H9 (cell line): ENCODE measurements at places on chromosomes 12 and 14. TPM values are rescaled to one million over a fixed set of nuclear protein-coding genes. Genes with fewer than 3 reads are reported as not detected.

The IL31 gene
- total RNA-seq = not detected in 2 replicates

The TMEM63C gene
- total RNA-seq = 1.7 and 2.2 TPM in 2 replicates

- no peaks in the 10 kb centered on the region for H3K4me1 ChIP-seq
- H3K4me3 ChIP-seq = no peak overlapping the region
- no peaks in the 10 kb centered on the region for H3K27me3 ChIP-seq
- DNase-seq = no peak
- no peak overlapping the region for H3K27ac ChIP-seq
These were observed 747.4 kb downstream of the VRK1 start for GRCh38 chr14:97544571-97544970.

- H3K36me3 ChIP-seq = no peaks in the 10 kb centered on the region
- H3K27ac ChIP-seq = no peak overlapping the region
- H3K4me1 ChIP-seq = no peaks in the 10 kb centered on the region
- no peak overlapping the region for H3K4me3 ChIP-seq
- H3K27me3 ChIP-seq = no peaks in the 10 kb centered on the region
- no peak for DNase-seq
These were observed 225.4 kb downstream of the BTG1 start for GRCh38 chr12:91920276-91920675.

- no peak overlapping the region for H3K4me3 ChIP-seq
- no peak for DNase-seq
- no peaks in the 10 kb centered on the region for H3K36me3 ChIP-seq
These were observed 39.5 kb upstream of the OTOGL start for GRCh38 chr12:80059875-80060274.

DNA sequence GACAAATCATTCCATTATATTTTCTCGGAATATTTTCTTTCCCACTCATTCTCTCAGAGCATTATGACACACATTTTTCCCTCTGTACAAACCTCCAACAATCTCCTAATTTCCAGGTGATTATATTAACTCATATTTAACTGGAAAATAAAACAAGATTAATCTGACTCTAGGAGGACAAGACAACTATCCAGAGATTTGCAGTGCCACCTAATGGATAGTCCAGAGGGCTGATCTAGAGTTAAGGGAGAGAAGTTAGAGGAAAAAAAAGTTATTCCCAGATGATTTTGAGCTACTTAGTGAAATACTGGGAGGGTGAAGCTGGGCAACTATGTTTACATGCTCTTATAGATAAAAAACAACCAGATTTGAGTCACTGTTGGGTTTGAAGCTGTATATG lies 161.7 kb downstream of the ALX1 start:
- H3K36me3 ChIP-seq = no peaks in the 10 kb centered on the region; the same call in 2 of the 3 replicates
- no peaks in the 10 kb centered on the region for H3K4me1 ChIP-seq
- DNase-seq = no peak
- no peaks in the 10 kb centered on the region for H3K27me3 ChIP-seq
- H3K4me3 ChIP-seq = no peak overlapping the region
